ENCODE measurements at places on chromosomes 2 and 18. TPM values are rescaled to one million over a fixed set of nuclear protein-coding genes. Genes with fewer than 3 reads are reported as not detected.
A peak's percentile ranks its signal among the peaks of the same experiment; 100 is the strongest.

- H3K36me3 ChIP-seq, result no peaks in the 10 kb centered on the region
- no peaks in the 10 kb centered on the region for H3K27me3 ChIP-seq
- H3K4me1 ChIP-seq, result peaks cover 23% of the 10 kb centered on the region
These were observed 16.3 kb downstream of the SLC3A1 start for GRCh38 chr2:44291281-44292248.

DNA sequence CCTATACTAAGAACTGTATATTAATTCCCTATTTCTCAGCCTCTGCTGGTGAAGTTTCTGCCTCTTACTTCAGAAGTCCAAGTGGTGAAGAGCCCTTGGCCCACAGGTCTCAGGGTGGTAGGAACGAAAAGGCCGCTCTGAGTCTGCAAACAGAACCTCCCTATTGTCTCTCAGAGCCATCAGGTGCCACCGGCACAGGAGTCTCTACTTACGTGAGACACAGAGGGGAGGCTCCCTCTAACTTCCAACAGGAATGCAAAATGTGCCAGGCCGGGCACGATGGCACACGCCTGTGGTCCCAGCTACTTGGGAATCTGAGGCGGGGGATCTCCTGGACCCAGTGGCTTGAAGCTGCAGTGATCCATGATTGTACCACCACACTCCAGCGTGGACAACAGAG, 143.0 kb downstream of the TPO start:
- H3K27ac ChIP-seq, result no peak overlapping the region
- peaks cover 29% of the 10 kb centered on the region for H3K4me1 ChIP-seq
- H3K27me3 ChIP-seq, result peaks cover 2% of the 10 kb centered on the region
- no peak for DNase-seq
- H3K4me3 ChIP-seq, result no peak overlapping the region

The FSHR gene
- 0.38 TPM for total RNA-seq

- peak; percentile 91 for DNase-seq
- no peak overlapping the region for H3K4me3 ChIP-seq
- H3K27ac ChIP-seq, result no peak overlapping the region
- H3K36me3 ChIP-seq, result no peaks in the 10 kb centered on the region
These were observed 5.5 kb downstream of the CCDC102B start for GRCh38 chr18:68803356-68803755.

- no peaks in the 10 kb centered on the region for H3K27me3 ChIP-seq
- no peaks in the 10 kb centered on the region for H3K36me3 ChIP-seq
- no peak overlapping the region for H3K4me3 ChIP-seq
- no peaks in the 10 kb centered on the region for H3K4me1 ChIP-seq
- H3K27ac ChIP-seq, result no peak overlapping the region
These were observed 308.5 kb downstream of the EPHA4 start for GRCh38 chr2:221263573-221263972.
